ENCODE measurements at places on chromosomes 1 and 21. TPM values are rescaled to one million over a fixed set of nuclear protein-coding genes. Genes with fewer than 3 reads are reported as not detected.
A peak's percentile ranks its signal among the peaks of the same experiment; 100 is the strongest.

The CD2 gene
- 174 TPM for total RNA-seq

The SLC25A34 gene
- 2.1 TPM for total RNA-seq

The CCDC30 gene
- total RNA-seq, result 4.2 TPM

DNA sequence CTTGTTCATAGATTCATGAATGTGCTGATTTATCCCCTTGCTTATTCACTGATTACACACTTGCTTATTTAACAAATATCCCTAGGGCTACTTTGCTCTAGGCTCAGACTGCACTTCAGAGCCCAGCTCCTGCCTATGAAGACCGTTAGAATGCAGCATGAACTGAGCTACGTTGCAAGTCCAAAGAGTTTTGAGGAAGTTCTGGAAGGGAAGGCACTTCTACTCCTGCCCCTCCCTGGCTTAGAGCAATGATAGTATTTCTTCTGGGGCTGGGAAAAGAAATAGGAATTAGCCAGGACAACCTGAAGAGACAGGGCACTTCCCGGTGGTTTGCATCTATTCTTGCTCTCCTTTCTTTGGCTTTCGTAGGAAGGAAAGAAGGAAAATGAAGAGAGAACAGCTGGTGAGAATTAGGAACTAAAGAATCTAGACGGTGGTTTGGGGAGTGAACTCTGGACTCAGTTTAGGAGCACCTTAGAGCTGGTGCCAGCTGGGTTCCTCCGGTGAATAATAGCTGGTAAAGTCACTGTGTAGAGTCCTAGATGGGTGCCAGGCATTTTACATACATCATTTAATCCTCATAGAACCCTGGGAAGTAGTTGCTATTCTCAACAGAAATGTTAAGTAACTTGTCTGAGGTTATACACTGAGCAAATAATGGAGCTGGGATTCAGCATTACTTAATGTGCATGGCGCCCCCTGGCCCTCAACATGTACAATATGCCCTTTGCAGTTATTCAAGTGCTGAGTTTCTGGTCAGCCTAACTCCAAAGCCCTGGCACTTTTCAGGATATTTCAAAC is 65.9 kb downstream of the NDUFS5 start:
- no peak overlapping the region for H3K27ac ChIP-seq
- no peaks in the 10 kb centered on the region for H3K27me3 ChIP-seq
- H3K4me3 ChIP-seq, result no peak overlapping the region
- no peaks in the 10 kb centered on the region for H3K4me1 ChIP-seq

DNA sequence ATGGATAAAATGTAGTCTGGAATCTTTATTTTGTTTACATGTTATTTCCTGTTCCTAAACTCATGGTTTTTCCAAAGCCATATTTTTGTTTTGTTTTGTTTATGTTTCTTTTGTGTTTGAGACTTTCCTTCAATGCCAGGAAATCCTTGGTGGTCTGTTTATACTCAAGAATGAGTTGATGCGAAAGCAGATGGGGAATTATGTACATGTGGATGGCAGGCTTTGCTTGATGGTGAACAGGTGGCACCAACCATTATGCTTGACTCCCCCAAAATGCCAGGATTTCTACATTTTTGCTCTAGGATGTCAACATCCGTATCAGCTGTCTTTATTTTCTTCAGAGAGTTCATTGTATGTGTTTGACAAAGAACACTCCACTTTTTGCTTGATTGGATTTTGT is 448.5 kb downstream of the PRDM2 start:
- H3K36me3 ChIP-seq, result no peaks in the 10 kb centered on the region
- no peaks in the 10 kb centered on the region for H3K4me1 ChIP-seq
- H3K27ac ChIP-seq, result no peak overlapping the region
- H3K27me3 ChIP-seq, result no peaks in the 10 kb centered on the region
- no peak overlapping the region for H3K4me3 ChIP-seq

The C2CD4D gene
- not detected for total RNA-seq

DNA sequence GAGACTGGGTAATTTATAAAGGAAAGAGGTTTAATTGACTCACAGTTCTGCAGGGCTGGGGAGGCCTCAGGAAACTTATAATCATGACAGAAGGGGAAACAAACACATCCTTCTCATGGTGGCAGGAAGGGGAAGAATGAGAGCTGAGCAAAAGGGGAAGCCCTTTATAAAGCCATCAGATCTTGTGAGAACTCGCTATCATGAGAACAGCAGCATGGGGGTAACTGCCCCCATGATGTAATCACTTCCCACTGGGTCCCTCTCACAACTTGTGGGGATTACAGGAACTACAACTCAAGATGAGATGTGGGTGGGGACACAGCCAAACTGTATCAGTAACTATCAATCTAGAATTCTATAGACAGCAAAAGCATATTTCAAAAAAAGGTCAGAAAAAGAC is 64.7 kb upstream of the ACTRT2 start:
- DNase-seq, result no peak
- H3K4me3 ChIP-seq, result no peak overlapping the region
- no peaks in the 10 kb centered on the region for H3K4me1 ChIP-seq

- H3K4me3 ChIP-seq, result no peak overlapping the region
- no peaks in the 10 kb centered on the region for H3K36me3 ChIP-seq
- H3K4me1 ChIP-seq, result no peaks in the 10 kb centered on the region
- H3K27ac ChIP-seq, result no peak overlapping the region
- no peak for DNase-seq
- H3K27me3 ChIP-seq, result no peaks in the 10 kb centered on the region
Measured at GRCh38 chr1:60504206-60504840, 430.8 kb upstream of the C1orf87 start.

DNA sequence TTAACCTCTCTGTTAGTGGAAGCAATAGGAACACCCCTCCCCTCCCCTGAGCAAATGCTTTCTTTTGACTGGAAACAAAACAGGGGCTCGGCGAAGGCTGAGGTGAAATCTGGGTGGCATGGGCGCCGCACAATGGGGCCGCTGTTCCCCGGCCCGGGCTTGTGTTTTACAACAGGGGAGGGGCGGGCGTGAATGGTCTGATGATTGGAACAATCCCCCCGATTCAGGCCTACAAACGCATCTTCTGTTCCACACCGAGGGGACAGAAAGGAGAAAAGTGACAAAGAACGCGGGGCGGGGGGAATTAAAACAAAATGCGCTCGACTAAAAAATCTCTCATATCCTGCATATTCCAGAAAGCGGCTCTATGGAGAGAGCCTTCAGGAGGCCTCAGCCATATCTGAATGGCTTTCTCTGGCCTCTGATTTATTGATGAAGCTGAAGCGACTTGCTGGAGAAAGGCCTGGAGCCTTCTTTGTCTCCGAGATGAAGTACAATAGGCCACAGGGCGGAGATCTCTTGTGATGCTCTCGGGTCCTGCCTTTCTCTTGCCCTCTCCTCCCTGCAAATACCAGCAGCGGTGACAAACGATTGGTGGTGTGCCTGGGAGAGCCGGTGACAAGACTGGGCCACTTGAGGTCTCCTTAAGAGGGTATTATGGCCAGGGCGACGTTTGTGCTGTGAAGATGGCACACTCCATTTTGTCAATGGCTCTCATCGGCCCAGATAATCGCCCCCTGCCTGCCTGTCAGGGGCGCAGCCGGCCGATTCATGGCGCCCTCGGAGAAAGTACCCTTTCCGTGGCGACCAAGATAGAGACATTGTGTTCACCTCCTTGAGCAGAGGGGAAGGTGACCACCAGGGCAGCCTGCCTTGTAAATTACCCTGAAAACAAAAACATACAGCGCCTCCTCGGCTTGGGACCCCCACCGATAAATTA is 47.1 kb upstream of the OLIG2 start:
- no peaks in the 10 kb centered on the region for H3K4me1 ChIP-seq
- H3K4me3 ChIP-seq, result no peak overlapping the region
- no peaks in the 10 kb centered on the region for H3K27me3 ChIP-seq
- H3K27ac ChIP-seq, result no peak overlapping the region
- no peaks in the 10 kb centered on the region for H3K36me3 ChIP-seq
- no peak for DNase-seq

DNA sequence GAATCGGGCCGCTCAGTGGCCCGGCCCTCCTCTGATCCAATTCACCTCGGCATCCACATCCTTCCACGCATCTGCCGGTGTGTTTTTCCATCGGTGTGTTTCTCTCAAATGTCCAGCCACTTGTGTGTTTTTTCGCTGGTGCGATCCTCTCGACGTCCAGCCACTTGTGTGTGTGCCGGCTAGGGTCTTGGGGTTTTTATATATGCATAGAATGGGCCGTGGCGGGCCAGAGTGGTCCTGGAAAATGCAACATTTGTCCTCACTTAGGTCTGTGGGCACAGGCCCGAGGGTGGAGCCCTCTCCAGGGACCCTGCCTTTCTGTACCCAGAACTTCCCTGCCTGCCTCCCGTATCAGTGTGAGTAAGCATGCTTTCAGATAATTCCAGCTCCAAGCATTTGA is 1106.4 kb downstream of the AMY1C start:
- no peak overlapping the region for H3K4me3 ChIP-seq
- no peaks in the 10 kb centered on the region for H3K36me3 ChIP-seq
- H3K27me3 ChIP-seq, result no peaks in the 10 kb centered on the region
- H3K4me1 ChIP-seq, result no peaks in the 10 kb centered on the region

GRCh38 chr1:117235863-117236465 is 25.2 kb upstream of the VTCN1 start:
- H3K4me3 ChIP-seq, result no peak overlapping the region
- H3K27me3 ChIP-seq, result no peaks in the 10 kb centered on the region
- no peaks in the 10 kb centered on the region for H3K4me1 ChIP-seq
- no peak for DNase-seq

The TRIM17 gene
- 2.2 TPM for total RNA-seq

DNA sequence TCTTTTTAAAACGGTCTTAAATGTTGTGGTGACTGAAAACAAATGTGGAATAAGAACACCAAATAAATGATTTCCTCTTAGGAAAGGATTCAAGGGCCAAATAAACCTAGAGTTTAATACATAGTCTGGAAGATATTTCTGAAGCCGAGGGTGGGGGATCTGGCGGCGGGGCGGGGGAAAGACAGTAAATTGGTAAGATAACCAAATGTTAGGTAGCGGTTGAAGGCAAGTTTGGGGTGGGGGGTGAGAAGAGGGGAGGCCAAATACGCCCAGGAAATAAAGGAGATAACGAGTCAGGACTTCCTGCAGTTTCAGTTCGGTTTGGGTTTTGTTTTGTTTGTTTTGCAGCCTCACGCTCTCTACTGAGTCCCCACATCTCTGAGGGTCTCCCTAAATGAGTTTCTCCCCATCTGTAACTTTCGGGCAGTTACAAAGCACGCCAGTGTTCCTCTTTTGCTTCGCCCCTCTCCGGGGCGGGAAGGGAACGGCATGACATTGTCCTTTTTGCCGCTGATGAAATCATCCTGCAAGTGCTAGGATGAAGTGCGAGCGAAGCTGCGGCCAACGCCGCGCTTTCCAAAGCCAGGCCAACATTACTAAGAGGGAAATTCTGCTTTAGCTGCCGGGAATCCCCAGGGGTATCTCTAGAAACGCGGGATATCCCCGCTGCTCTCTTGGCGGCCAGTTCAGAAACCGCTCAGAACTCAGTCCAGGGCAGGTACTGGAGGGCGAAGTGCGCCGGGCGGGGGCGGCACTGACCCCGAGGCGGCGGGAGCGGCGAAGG is 844 bp downstream of the NIBAN1 start:
- no peaks in the 10 kb centered on the region for H3K27me3 ChIP-seq
- DNase-seq, result no peak
- H3K36me3 ChIP-seq, result no peaks in the 10 kb centered on the region
- H3K4me3 ChIP-seq, result peak overlapping the region; percentile 63

DNA sequence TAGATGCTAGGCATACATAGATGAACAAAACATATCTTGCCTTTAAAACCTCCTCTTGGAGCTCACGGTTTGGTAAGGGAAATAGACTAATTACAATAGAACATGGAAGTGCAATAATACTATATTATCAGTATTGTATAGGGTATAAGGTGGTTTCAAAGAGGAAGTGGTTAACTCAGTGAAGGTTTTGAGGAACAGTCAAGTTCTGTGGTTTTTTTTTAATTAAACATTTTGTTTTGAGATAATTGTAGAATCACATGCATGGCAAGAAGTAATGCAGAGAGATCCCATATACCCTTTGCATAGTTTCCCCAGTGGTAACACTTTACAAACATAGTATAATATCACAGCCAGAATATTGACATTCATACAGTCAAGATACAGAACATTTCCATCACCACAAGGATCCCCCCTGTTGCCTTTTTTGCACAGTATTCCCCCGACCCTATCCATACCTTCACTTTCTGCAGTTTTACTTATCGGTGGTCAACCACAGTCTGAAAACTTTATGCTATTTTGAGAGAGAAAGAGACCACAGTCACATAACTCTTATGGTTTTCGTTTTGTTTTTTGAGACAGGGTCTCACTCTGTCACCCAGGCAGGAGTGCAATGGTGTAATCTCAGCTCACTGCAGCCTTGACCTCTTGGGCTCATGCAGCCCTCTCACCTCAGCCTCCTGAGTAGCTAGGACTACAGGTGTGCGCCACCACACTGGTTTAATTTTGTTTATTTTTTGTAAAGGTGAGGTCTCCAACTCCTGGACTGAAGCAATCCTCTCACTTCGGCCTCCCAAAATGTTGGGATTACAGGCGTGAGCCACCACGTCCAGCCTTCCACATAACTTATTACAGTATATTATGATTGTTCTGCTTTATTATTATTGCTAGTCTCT is 60.5 kb upstream of the KIAA1614 start:
- no peak overlapping the region for H3K27ac ChIP-seq
- H3K27me3 ChIP-seq, result no peaks in the 10 kb centered on the region
- H3K4me1 ChIP-seq, result peaks cover 7% of the 10 kb centered on the region
- no peak overlapping the region for H3K4me3 ChIP-seq

DNA sequence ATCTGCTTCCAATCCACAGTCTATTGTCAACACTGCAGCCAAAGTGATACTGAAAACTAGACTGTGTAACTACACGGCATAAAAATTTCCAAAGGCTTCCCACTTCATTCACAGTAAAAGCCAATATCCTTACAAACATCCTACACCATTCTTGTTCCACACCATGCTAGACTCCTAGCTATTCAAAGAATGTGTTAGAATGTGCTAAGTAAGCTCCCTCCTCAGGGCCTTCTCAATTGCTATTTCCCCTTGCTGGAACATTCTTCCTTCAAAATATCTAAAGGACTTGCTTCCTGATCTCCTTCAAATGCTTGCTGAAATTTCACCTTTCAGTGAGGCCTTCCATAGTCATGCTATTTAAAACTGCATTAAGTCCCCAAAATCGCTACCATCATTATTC is 228.1 kb downstream of the AKT3 start:
- no peaks in the 10 kb centered on the region for H3K27me3 ChIP-seq
- H3K4me1 ChIP-seq, result no peaks in the 10 kb centered on the region
- H3K4me3 ChIP-seq, result no peak overlapping the region
- no peak for DNase-seq
- peaks cover 13% of the 10 kb centered on the region for H3K36me3 ChIP-seq

Data from naive thymus-derived CD4-positive, alpha-beta T cell (primary cell).